Fibroblast of lung (primary cell): ENCODE measurements at places on chromosomes 13 and 19. TPM values are rescaled to one million over a fixed set of nuclear protein-coding genes. Genes with fewer than 3 reads are reported as not detected.

The GDF15 gene
- 140 and 210 TPM in 2 replicates for total RNA-seq

The HSH2D gene
- not detected in 2 replicates for total RNA-seq

The GNG8 gene
- total RNA-seq, result not detected in 2 replicates

The CGB8 gene
- total RNA-seq, result not detected in 2 replicates

The APOE gene
- 35.0 and 339 TPM in 2 replicates for total RNA-seq

The IL27RA gene
- 2.1 and 2.6 TPM in 2 replicates for total RNA-seq

The FSTL3 gene
- 26.8 and 36.5 TPM in 2 replicates for total RNA-seq

The OR10H1 gene
- total RNA-seq, result not detected in 2 replicates

The TJP3 gene
- total RNA-seq, result not detected in 2 replicates

The AMH gene
- total RNA-seq, result 0.26 and 0.33 TPM in 2 replicates

DNA sequence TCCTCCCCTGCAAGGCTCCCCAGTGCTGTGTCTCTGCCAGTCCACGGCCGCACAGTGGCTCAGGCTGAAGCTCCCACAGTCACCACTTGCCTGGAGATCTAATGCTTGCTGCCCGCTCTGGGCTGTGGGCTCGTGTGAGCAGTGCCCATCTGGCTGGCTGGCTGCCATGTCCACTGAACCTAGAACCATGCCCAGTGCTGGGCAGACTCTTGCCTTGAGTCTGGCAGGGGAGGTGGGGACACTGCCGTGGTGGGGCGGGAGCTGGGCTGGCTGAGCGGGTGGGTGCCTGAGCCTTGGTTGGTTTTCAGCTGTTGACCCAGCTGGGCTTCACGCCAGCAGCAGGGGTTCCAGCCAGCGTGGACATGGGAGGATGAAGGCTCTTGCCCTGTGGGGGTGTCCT lies 52.3 kb downstream of the CRTC1 start:
- no peak for DNase-seq

DNA sequence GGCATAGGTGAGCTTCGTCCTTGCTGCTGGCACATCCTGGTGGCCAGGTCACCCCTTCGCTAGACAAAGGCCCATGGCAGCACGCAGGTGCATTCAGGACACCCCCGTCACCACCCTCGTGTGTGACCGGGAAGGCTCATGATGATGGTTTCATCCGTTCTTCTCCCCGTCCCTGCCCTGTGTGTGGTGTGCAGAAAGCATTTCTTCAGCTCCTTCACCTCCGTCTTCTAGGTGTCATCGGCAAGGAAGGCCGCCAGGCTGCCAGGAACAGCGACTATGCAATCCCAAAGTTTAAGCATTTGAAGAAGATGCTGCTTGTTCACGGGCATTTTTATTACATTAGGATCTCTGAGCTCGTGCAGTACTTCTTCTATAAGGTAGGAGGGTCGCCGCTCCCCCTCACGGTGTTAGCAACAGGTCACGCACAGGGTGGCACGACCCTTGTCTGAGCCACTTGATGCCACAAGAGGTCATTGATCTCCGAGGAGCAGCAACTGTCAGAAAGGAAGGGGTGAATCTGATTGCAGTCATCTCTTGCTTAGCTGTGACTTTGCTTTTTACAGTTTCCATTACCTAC lies 111.0 kb upstream of the MCF2L start:
- DNase-seq, result no peak

- no peak for DNase-seq
Observed at GRCh38 chr19:46596008-46596407, 5.1 kb upstream of the CALM3 start.

- DNase-seq, result no peak
Observed at GRCh38 chr13:29423050-29423449, 172.4 kb downstream of the SLC7A1 start.

DNA sequence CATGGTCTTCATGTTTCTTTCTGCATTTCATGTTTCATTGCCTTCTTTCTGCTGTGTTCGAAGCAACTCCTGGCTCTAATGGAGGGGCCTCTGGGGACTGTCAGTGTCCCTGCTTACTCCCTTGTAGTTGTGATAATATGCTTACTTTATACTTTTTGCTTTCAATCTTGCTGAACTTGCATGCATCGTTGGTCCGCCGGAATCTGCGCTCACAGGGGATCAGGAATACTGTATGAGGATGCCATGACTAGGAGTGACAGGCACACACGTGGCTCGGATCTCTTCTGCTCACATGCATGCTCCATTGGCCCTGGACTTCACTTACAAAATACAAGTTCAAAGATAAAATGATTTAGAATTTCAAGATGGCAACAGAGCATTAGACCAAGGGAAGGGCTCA lies 108.8 kb downstream of the SIPA1L3 start:
- DNase-seq, result no peak

GRCh38 chr19:2942928-2943640 lies 1.7 kb downstream of the ZNF77 start:
- no peak for DNase-seq

- no peak for DNase-seq
Observed at GRCh38 chr13:98548230-98548629, 28.7 kb downstream of the STK24 start.

- no peak for DNase-seq
Observed at GRCh38 chr19:40392894-40393517, 3.0 kb upstream of the HIPK4 start.

GRCh38 chr13:110127986-110128511 lies 178.9 kb downstream of the COL4A1 start:
- DNase-seq, result peak; percentile 85

DNA sequence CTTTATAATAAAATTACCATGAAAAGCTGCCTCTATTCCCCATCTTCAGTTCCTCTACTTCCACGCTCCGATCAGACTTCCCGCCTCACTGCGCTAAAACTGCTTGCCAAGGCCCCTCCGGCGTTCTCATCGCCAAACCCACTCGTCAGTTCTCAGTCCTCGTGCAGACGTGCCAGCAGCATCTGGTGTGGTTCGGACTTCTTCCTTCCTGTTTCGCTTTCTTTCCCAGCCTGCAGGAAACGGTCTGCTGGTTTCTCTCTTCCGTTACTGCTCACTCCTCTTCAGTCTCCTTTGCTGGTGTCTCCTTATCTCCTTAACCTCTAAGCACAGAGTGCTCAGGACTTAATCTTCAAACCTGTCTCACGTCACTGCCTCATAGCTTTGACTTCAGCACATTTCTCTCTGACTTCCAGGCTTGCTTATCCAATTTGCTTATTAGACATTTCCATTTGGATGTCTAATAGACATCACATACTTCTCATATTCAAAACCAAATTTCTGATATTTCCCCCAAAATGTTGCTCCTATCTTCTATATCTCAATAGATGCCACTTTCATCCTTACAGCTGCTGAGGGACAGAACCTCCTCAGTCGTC lies 40.3 kb downstream of the RCBTB2 start:
- peak; percentile 52 for DNase-seq

DNA sequence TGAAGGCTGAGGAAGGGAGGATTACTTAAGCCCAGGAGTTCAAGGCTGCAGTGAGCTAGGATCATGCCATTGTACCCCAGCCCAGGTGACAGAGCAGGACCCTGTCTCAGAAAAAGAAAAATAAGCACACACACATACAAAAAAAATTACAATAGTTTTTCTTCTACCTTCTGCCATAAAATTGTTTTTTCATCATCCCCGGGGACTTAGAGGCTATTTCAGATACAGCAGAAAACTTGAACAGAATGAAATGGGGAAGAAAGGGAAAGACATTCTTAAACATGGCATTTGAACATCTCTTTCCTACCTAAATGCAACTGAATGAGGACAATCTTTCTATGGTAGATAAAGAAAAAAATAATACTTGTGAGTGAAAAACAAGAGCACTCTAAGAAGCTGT lies 109.1 kb downstream of the KCTD12 start:
- DNase-seq, result no peak

DNA sequence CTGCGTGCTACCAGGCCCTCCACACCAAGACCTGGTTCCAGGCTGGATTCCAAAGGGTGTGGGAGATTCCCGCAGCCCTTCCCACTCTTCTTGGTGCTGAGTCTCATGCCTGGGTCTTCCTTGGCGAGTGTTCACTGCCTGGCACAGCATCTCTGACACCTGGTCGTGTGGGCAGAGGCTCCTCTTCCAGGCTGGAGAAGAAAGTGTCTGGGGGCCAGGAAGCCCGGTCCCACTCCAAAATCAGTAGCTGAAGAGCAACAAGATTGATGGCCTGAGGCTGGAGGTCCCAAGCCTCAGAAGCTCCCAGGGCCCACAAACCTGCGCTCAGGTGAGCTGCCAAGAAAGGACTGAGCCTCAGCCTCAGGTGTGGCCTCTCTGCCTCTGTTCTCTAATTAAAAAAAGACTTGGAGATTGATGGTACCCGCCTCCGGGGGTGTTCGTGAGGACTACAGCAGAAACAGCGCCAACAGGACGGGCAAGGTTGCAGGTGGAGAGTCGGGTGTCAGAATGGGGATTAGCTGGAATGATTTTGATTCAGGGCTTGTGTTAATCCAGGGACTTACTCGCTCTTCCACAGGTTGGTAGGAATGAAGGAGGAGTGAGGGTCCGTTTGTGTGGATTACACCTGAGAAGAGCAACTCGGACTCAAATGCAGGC lies 217.5 kb downstream of the TEX29 start:
- no peak for DNase-seq

GRCh38 chr19:35437406-35437951 lies 10.6 kb upstream of the FFAR2 start:
- DNase-seq, result no peak

DNA sequence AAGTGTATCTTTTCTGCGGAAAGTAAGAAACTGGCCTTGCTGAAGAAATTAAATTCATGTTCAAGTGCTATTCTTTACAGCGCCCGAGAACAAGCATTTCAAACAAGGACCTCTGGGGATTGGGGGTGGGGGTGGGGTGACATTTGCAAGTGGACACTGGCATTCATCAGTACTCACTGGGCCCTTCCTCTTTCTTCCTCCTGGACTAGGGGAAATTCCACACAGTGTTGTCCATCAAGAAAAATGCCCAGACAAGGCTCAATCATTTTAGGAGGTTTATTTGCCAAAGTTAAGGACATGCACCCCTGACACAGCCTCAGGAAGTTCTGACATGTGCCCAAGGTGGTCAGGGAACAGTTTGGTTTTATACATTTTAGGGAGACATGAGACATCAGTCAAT lies 22.9 kb upstream of the OR10H1 start:
- no peak for DNase-seq

DNA sequence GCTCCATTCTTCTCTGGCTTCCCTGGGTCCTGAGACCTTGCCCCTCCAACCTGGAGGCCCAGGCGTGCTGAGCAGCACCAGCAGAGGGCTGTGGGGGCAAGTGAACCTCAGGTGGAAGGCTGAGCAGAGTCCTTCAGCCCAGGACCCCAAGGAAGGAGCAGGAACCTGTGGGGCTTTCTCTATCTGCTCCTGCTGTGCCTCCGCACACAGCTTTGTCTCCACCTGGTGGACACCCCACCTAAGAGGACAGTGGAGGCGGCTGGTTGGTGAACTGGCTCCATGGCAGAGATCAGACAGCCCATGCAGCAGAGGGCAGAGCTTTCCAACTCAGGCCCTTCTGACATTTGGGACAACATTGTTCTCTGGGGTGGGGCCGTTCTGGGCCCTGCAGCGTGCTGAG lies 19.7 kb downstream of the ZFR2 start:
- no peak for DNase-seq

- DNase-seq, result peak; percentile 67
Observed at GRCh38 chr19:16160943-16161560, 12.3 kb downstream of the CIB3 start.

DNA sequence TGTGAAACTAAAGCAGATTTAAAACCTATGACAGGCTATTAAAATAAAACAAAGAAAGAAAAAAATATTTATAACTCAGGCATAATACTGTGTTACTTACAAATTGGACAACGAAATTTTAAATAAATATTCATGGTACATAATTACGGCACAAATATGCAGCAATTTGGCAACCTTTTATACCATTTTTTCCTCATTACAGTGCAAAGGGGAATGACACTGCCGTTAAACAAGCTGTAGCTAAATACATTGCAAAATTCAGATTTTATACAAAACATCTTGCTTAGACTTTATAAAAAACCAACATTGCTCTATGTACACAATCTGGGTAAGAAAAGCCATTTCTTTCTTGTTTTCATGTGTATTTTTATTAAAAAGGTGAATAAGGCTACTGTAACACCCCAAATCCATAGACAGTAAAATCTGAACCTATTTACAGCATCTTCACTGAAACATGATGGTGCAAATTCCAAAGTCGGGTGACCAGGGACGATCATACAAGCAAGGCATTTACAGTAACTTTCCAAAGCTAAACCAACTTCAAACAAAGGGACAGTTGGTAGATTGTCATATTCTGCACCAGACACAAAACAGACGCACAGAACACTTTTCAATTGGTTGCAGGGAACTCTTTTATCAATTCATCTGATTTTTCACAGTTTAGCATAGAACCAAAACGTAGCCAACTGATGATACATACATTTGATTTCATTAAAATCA lies 45.5 kb downstream of the EFNB2 start:
- DNase-seq, result no peak

GRCh38 chr13:59680429-59681024 lies 483.2 kb downstream of the DIAPH3 start:
- DNase-seq, result peak; percentile 14

- no peak for DNase-seq
Observed at GRCh38 chr19:35248310-35249145, at the start of gene LSR. TSS of gene LSR (plus strand) at chr19:35249002. CDS start at chr19:35249023, 21 bp downstream.

DNA sequence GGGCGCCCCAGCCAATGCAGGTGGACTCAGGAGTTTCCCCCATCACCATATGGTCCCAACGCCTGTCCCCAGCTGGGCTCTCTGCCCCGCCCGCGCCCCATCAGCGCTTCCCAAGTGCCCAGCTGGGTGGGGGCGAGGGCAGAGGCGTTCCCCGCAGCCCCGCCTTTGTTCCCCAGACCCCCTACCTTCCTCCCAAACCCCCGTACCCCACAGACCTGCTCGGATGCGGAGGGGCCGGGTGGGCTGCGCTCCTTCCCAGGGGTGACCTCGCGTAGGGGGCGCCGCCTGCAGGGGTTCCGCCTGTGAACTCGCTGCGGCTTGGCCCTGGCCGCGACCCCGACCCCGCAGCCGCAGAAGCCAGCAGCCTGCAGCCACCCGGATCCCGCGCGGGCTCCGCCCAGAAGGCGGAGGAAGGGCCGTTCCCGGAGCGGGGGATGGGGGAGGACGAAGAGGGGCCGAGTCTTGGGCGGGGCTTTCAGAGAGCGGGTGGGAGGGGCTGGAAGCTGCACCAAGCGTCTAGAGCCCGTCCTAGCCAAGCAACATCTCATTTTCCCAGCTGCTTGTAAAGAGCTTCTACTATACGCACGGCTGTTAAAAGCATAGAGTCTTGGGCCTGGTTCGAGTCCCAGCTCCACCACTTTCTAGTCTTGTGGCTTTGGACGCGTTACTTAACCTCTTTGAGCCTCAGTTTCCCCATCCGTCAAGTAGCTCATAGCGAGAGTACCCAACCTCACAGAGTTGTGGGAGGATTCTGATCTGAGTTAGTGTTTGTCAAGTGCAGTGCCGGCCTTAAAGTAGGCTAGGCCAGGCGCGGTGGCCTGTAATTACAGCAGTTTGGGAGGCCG lies at the start of gene RAB3D:
RAB3D (minus strand) TSS at position 404 of the 845 bp plus-strand sequence. CDS start 2,258 bp downstream, outside the sequence.
- peak; percentile 73 for DNase-seq

- DNase-seq, result peak; percentile 82
Observed at GRCh38 chr13:44244288-44244687, 129.3 kb upstream of the SERP2 start.

- DNase-seq, result peak; percentile 60
Observed at GRCh38 chr19:51473009-51473707, 5.2 kb upstream of the CEACAM18 start.

GRCh38 chr13:61960981-61961380 lies 545.3 kb upstream of the PCDH20 start:
- DNase-seq, result no peak

- peak; percentile 91 for DNase-seq
Observed at GRCh38 chr19:2474232-2475017, 1.5 kb upstream of the GADD45B start.

GRCh38 chr19:13817018-13817614 lies 21.9 kb downstream of the ZSWIM4 start:
- DNase-seq, result no peak
